ENCODE measurements at places on chromosomes 6 and 20.
A peak's percentile ranks its signal among the peaks of the same experiment; 100 is the strongest.

GRCh38 chr6:89007209-89008000 lies 44.0 kb upstream of the RNGTT start:
- no peak for DNase-seq

DNA sequence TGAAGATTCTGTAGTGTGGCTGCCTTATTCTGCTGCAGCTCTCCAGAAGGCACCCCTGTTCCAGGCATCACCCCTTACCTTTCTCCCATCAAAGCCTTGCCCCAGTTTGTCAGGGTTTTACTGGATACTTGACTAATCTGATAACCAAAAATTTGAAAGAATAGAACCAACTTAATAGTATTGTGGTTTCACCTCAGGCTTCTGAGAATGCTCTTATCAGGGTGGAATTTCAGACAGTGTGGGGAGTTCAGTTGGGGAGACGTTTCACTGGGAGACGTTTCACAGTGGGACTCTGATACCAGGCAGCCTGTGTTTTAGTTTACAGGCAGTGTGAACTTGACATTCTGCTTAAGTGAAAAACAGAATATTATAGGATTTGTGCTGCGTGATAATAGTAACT lies 50.5 kb downstream of the SCAND1 start:
- no peak for DNase-seq

GRCh38 chr6:119517428-119517827 lies 167.9 kb upstream of the MAN1A1 start:
- no peak for DNase-seq

- DNase-seq: peak; percentile 25
Observed at GRCh38 chr20:63253438-63254231, 628 bp downstream of the NKAIN4 start.

- DNase-seq: peak; percentile 85
Observed at GRCh38 chr6:37516076-37516919, 16.6 kb upstream of the CCDC167 start.

GRCh38 chr20:57570145-57570850 lies 9.4 kb downstream of the PCK1 start:
- DNase-seq: no peak

Data from stimulated activated CD4-positive, alpha-beta T cell treated with anti-CD3 and anti-CD28 coated beads, Interleukin-2, amount 100 ng/mL, for 24 hours (primary cell).